Hematopoietic multipotent progenitor cell treated with erythropoietin and hydrocortisone succinate and interleukin-3 and kit ligand, for 17 days (in vitro differentiated cells): ENCODE measurements at places on chromosomes 5 and 9.

- DNase-seq, result no peak
These were observed 215.5 kb upstream of the RORB start for GRCh38 chr9:74281674-74282073.

DNA sequence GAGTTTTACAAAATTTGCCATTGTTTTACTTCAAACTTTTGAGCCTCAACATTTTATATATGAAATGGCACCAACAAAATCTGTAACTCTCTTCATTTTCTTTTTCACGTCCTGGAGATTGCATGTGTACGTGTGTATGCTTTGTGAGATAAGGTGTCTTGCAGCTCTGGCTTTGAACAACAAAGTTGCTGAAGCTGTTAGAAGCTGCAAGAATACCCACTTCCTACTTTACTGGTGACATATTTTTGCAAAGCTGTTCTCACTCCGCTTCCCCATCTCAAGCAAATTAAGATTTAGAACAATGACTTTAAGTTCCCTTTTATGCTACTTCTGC is 41.8 kb downstream of the FYB1 start:
- DNase-seq, result no peak

DNA sequence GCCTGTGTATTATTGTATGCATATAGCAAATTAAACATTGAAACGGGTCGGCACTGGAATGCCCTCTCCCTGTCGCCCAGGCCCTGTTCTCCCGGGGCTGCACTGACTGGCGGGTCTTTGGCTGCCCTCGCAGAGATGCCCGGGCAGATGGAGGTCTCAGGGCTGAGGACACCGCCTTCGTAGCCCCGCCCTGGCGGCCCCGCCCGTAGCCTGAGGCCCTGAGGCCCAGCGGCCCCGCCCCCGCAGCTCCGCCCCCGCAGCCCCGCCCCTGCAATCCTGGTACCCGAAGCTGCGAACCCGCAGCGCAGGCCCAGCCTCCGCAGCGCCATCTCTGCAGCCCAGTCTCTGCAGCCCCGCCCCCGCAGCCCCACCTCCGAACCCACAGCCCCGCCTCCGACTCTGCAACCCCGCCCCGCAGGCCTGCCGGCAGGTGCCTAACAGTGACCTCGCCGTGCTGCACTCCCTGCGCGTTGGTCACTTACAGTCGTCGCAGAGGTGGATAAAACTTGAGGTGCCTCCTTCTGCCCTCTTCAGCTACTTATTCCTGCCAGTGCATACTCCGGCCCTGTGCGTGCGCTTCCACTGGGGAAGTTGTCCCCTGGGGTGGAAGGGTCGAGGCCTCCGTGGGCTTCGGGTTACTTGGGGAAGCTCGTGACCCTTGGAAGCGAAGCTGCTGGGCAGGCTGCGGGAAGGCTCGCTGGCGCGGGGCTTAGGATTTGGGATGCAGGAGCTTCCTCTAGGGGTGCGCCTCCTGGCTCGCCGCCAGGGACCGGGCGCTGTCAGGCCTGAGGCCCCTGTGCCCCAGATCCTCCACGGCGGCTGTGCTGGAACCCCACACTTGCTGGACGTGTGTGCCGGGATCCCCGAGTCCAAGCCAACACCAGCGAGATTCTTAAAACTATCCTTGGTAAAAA is 72.3 kb downstream of the ICE1 start:
- peak; percentile 71 for DNase-seq

DNA sequence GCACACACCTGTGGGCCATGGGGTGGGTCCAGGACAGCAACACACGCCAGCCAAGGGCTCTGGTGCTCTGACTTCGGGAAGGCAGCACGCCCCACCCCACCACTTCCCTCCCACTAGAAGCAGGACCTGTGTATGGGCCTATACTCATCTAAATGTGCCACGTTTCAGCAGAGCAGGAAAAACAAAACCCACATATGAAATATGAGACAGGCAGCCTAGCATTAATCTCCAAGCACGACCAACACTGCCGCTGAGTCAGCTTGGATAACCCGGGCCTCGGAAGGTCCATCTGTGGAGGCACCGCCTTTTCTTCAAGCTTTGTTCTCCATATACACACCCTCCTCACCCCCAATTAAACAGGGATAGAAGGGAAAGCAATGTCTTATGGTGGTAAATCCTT is 203.1 kb downstream of the ROR2 start:
- DNase-seq, result no peak

DNA sequence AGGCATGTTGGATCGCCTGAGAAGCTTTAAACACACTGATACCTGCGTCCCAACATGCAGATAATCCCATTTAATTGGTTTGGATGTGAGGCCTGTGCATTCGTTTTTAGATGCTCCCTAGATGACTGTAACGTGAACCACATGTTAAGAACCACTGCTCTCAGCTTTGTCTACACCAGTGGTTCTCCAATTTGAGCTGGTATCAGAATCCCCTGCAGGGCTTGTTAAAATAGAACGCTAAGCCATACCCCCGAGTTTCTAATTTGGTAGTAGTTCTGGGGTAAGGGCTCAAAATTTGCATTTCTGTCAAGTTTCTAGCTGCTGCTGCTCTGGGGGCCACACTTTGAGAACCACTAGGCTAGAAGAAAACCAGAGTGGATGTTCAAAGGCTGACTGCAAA is 74.7 kb downstream of the S1PR3 start:
- DNase-seq, result no peak

- DNase-seq, result no peak
These were observed 9.8 kb downstream of the GCNT4 start for GRCh38 chr5:75042522-75042921.

DNA sequence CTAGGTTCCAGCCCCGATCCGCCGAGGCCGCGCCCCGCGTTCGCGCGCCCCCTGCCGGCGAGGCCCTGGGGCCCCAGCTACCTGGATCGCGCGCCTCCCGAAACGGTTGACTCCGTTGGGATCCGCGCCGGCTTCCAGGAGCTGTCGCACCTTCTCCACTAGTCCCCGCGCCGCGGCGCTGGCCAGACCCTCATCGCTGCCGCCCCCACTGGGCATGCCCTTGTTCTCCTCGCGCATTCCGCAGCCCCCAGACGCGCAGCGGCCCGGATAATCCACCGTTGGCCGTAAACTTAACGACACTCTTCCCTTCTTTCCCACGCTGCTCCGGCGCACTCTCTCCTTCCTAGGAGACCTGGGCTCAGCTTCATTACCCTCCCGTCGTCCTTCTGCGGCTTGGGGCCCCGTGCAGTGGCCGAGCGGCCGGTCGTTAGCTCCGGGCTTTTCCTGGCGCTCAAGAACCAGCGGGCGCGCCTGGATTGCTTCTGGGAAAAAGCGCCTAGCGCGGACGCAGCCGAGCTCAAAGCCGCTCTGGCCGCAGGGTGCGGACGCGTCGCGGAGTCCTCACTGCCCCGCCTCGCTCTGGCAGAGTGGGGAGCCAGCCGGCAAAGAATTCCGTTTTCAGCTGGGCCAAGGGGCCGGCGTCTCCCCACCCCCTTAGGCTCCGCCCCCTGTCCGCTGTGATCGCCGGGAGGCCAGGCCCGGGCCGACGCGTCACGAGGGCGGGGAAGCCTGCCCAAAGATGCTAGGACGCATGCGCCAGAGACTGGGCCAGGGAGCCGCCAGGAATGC is at the start of gene CDKN2B:
TSS of gene CDKN2B (minus strand) at position 589 of the 789 bp plus-strand sequence. CDS start at position 237, 352 bp downstream.
- peak; percentile 91 for DNase-seq

DNA sequence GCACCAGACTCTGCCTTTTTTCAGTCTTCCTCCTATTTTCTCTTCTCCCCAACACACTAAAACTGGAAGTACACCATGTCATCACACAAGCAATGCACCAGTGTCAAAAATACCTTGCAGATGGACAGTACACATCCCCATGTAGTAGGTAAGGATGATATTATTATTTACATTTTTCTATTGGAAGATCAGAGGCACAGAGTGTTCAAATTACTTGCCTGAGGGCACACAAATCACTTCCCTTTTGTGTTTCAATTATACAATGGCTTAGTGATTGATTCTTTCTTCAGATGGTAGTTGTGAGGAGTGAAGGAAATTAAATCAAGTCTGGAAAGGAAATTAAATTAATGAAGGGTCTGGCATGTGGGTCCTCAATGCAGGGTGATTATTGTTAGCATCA is 39.6 kb downstream of the CTSL start:
- no peak for DNase-seq

GRCh38 chr5:64958757-64959391 is 190.1 kb downstream of the CWC27 start:
- peak; percentile 22 for DNase-seq

GRCh38 chr5:52356311-52356918 is 431.3 kb upstream of the ITGA1 start:
- DNase-seq, result no peak

DNA sequence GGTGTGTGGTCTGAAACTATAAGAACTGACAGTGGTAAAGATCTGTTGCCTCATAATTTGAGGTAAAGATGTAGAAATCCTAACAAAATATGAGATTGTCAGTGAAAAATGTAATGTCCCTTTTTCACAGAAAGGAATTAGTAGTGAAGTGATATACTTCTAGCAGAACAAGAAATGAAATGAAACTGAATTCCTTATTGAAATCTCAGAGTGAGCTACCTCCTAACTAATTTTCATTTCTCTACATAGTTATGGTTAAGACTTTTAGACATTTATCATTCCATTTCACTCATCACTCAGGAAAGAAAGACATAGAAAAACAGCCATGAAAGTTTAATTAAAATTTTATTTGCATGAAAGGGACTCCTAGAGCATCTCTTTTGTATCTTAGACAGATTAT is 48.7 kb downstream of the TMEM174 start:
- DNase-seq, result no peak
